ENCODE measurements at places on chromosomes 16 and 17. TPM values are rescaled to one million over a fixed set of nuclear protein-coding genes. Genes with fewer than 3 reads are reported as not detected.

DNA sequence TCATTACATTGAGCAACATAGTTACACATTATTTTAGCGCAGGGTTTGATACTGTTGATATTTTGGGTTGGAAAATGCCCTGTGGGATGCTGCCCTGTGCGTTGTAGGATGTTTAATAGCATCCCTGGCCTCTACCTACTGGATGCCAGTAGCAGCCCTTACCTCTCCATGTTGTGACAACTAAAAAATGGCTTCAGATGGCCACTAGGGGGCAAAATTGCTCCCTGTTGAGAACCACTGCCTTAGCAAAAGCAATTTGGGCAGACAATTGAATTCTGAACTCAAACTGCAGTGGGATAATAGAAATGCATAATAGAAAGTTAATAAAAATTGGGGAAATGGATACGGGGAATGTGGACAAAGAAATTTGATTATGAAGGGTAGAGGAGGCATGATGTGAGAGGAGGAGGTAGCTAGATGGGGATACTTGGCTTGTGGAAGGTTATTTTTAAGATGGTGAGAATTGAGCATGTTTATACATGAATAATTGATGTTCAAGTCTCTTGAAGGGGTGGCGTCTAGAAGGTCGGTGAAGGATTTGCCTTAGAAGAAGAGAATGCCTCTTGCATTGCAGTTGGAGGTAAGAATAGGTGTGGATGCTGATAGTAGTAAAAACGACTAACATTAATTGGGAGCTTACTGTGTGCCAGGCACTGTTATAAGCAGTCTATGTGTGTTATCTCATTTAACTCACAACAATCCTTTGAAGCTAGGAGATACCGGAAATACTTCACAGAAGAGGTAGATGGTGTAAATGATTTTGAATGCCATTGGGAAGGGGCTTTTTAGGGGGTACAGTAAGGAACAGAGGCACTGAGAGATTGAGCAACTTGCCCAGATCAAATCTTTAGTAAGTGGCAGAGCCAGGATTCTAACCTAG, 19.0 kb downstream of the HEATR9 start:
- H3K4me3 ChIP-seq = no peak overlapping the region
- no peak overlapping the region for H3K27ac ChIP-seq
- no peaks in the 10 kb centered on the region for H3K4me1 ChIP-seq

- DNase-seq = no peak
- peak overlapping the region; percentile 64 for H3K27ac ChIP-seq
- H3K4me1 ChIP-seq = peaks cover 16% of the 10 kb centered on the region
- H3K4me3 ChIP-seq = peak overlapping the region; percentile 76
- H3K36me3 ChIP-seq = no peaks in the 10 kb centered on the region
These were observed 634 bp upstream of the NATD1 start for GRCh38 chr17:21253646-21254441.

GRCh38 chr17:80118601-80119270, 17.4 kb downstream of the GAA start:
- H3K27me3 ChIP-seq = no peaks in the 10 kb centered on the region
- H3K4me1 ChIP-seq = no peaks in the 10 kb centered on the region
- H3K27ac ChIP-seq = no peak overlapping the region
- DNase-seq = no peak
- H3K36me3 ChIP-seq = no peaks in the 10 kb centered on the region

GRCh38 chr16:35207059-35207999, 1747.9 kb downstream of the TP53TG3F start:
- H3K36me3 ChIP-seq = no peaks in the 10 kb centered on the region
- H3K4me3 ChIP-seq = no peak overlapping the region
- no peak for DNase-seq
- H3K27ac ChIP-seq = no peak overlapping the region
- no peaks in the 10 kb centered on the region for H3K27me3 ChIP-seq
- no peaks in the 10 kb centered on the region for H3K4me1 ChIP-seq

- no peak for DNase-seq
- H3K27ac ChIP-seq = no peak overlapping the region
- no peaks in the 10 kb centered on the region for H3K27me3 ChIP-seq
These were observed 10.5 kb downstream of the LPO start for GRCh38 chr17:58248955-58249269.

- no peak overlapping the region for H3K4me3 ChIP-seq
- H3K27ac ChIP-seq = no peak overlapping the region
- H3K4me1 ChIP-seq = no peaks in the 10 kb centered on the region
These were observed 83.2 kb downstream of the C16orf78 start for GRCh38 chr16:49456763-49457162.

- no peak overlapping the region for H3K4me3 ChIP-seq
- no peaks in the 10 kb centered on the region for H3K4me1 ChIP-seq
- H3K27ac ChIP-seq = no peak overlapping the region
- no peaks in the 10 kb centered on the region for H3K36me3 ChIP-seq
- no peaks in the 10 kb centered on the region for H3K27me3 ChIP-seq
These were observed 582.9 kb upstream of the RBFOX1 start for GRCh38 chr16:6749698-6750097.

- H3K27ac ChIP-seq = no peak overlapping the region
- no peaks in the 10 kb centered on the region for H3K4me1 ChIP-seq
- H3K36me3 ChIP-seq = no peaks in the 10 kb centered on the region
- no peak overlapping the region for H3K4me3 ChIP-seq
- no peak for DNase-seq
- H3K27me3 ChIP-seq = no peaks in the 10 kb centered on the region
These were observed 685.8 kb downstream of the WWOX start for GRCh38 chr16:78785218-78785617.

DNA sequence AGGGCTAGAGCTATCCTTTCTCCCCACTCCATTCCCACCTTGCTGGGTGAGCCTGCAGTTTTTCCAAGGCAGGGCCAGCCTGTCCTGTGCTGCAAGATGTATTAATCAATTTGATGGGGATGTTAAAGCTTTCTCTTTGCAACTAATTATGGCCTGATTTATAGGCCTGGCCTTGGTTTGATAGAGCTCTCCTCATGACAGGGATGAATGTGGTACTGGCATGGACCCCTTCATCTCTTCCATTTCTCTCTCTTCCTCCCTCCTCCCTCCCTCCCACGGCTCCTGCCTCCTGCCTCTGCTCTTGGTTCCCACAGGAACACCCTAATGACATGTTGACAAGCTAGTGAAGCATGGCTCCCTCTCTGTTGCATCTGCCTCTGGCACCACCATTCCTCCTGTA, 47.2 kb upstream of the SKAP1 start:
- no peaks in the 10 kb centered on the region for H3K36me3 ChIP-seq
- no peak overlapping the region for H3K4me3 ChIP-seq

- H3K36me3 ChIP-seq = no peaks in the 10 kb centered on the region
- no peak overlapping the region for H3K27ac ChIP-seq
- peaks cover 12% of the 10 kb centered on the region for H3K4me1 ChIP-seq
- no peaks in the 10 kb centered on the region for H3K27me3 ChIP-seq
- no peak overlapping the region for H3K4me3 ChIP-seq
- DNase-seq = no peak
These were observed 100.7 kb downstream of the SOCS1 start for GRCh38 chr16:11155284-11155806.

RGS11 gene
- total RNA-seq = 19.4 TPM

CD7 gene
- 3.0 TPM for total RNA-seq

DOC2B gene
- 7.5 TPM for total RNA-seq
